ENCODE measurements at places on chromosomes 12 and 14.

DNA sequence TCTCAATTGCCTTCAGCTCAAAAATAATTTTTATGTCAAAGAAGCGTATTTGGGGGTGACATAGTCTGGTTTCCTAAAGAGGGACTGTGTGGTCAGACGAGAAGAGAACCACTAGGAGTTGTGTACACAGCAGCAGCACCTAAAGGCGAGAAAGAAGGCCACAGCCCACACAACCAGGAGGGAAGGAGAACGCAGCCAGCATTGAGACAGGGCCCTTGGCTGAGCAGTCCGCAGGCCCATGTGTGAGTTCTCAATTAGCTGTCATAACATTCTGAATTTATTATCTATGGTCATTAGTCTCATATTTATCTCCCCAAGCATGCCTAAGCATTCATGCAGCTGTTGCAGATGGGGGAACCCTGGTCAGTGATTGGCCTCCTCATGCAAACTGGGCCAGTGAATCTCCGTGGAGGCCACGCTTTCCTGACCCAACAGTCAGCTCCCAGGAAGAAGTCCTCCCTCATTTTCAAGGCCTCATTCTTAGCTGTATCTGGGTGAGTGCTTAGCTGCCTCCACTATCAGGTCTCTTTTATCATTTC, 81.2 kb upstream of the ATF7IP start:
- DNase-seq = no peak

GRCh38 chr12:108845696-108846095, 11.7 kb downstream of the SSH1 start:
- DNase-seq = no peak

DNA sequence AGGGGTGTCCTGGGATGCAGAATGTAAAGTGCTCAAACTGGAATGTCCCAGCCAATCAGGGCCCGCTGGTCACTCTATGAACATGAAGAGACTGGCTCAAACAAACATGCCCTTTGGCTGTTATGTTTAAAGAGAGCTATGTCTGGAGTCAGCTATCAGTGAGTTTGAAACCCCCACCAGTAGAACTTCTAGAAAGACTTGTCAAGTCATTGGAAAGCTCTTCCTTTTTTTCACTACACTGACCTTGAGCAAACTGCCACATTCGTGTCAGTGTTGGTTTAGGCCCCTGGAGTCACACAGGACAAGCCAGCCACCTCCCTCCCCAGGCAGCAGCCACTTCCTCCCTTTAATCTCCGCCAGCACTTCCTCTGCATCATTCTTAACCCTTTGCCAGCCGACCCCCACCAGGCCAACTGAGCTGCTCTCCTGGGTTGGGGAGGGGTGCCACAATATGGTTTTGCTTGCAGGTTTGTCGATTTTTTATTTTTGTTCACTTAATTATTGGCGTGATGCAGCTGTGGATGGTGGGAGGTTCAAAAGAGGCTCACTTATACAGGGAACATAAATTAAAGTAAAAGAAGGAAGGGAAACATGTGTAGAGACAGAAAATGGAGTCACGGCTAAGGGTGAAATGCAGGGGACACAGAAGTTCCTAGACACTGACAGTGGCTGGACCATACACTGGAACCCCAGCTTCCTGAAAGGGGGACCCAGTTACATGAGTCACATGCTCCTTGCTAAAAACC, 25.3 kb downstream of the CMKLR1 start:
- no peak for DNase-seq

- DNase-seq = no peak
Measured at GRCh38 chr14:31216359-31216758, 8.8 kb upstream of the HECTD1 start.

DNA sequence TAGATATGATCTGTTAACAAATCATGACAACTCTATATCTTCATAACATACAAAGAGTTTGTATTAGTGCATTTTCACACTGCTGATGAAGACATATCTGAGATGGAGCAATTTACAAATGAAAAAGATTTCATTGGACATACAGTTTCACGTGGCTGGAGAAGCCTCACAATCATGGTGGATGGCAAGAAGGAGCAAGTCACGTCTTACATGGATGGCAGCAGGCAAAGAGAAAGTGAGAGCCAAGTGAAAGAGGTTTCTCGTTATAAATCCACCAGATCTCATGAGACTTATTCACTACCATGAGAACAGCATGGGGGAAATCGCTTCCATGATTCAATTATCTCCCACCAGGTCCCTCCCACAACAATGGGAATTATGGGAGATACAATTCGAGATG, 157.6 kb downstream of the DUSP6 start:
- no peak for DNase-seq

GRCh38 chr14:28407996-28408395, 358.6 kb upstream of the FOXG1 start:
- no peak for DNase-seq

GRCh38 chr12:8040791-8041190, 8.3 kb downstream of the FOXJ2 start:
- no peak for DNase-seq

DNA sequence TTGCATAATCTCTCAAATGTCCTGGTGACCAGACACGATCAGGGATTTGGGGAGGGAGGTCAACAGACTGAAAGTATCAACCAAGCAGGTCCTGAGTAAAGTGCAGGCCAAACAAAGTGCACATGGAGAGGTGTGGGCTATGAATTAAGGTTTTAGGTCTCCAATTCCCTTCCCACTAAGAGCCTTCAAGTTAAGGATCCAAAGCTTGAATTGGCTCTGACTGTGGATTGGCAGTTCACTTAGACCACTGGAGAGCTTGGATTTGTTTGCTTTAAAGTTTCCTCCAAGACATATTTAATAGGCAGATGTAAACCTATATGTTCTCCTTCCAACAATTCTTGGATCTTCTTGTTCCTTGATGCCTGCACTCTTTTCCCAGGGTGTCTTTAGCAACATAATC, 129.6 kb upstream of the IGF1 start:
- DNase-seq = no peak
